ENCODE measurements at places on chromosomes 12 and 14.

- DNase-seq: no peak
Observed at GRCh38 chr14:68033336-68033932, 213.9 kb downstream of the RAD51B start.

DNA sequence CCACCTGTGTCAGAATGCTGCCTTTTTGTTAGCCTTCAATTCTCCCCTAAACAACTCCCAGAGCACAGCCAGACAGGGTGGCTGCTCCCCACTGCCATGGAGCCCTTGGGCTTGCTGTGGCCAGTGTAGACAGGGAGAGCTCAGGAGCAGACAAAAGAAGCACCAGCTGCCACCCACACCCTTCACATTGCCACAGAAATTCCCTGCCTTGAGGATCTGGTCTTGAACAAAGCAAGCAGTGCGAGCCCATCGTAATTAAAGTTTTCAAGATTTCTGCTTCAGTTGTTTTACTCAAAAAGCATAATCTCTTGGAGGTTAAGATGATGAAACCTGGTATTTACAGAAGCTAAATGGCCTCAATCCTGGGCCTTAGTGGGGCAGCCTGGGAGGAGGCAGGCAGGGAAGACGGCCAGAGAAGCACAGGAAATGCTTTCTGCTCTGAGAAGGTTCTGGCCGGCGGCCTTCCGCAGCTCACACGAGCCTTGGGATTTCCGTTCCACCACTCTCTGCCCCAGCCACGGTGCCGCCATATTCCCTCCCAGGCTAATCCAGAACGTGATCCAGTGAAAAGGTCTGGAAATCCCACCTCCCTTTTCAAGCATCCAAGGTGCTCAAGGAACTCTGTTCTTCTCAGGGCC, 535.2 kb downstream of the BCL11B start:
- no peak for DNase-seq

- no peak for DNase-seq
Observed at GRCh38 chr14:102583726-102584125, 8.7 kb upstream of the RCOR1 start.

DNA sequence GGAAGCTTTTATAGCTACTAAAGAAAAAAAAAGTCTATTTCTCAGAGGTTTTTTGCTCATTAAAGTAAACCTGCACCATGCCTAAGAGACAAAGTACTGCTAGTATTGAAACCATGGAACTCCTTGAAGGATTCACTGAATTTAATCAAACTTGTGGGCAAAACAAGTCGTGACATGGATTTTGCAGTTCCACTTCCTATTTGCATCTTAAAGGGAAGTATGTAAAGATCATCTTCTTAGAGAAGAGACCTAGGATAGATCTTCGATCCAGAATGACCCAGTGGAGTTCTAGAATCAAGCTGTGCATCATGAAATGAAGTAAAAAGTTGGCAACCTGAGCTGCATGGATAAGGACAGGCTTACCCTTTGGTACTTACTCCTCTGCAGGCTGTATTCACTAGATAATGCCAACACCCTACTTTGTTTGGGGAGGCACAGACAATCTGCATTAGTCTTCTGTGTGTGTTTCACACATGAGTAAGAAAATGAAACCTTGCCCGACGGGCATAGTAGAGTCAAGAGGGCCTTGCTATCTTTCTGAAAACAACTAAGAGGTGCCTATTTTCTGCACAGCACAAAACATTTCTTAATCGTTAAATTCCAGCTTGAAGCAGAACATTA, 1.9 kb downstream of the GNG2 start:
- DNase-seq: no peak

- no peak for DNase-seq
Observed at GRCh38 chr12:6266971-6267721, 43.3 kb upstream of the PLEKHG6 start.

DNA sequence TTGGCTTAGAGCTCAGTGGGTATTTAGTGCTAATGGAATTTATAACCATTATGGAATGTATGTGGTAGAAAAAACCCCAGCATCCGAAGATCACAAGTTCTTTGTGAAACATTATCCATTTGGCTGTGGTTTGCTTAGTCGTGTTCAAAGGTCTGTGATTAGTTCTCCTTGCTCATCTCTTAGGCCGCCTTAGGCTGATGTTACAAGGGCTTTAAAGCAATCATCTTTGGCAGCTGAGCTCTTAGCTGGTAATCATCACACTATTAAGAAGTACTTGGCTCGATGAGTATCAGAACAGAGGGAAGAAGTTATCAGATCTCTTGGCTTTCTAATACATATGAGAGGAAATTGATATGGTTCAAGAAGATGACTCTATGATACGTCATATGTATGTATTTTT, 124.1 kb upstream of the E2F7 start:
- DNase-seq: no peak

DNA sequence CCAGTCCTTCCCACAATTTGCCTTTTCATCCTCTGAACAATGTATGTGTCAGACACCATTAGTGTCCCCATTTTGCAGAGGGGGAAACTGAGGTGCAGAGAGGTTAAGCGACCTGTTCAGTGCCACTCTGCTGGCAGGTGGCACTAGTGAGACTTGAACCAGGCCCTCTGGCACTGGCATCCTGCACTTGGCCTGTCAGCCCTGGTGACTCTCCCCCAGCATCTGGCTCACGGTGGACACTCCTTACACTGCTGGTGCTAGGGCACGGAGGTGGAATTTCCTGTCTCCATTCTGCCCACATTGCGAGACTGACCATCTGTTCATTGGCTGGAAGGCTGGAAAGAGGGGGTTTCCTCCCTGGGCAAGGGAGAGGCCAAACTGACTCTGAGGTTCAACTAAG, 48.7 kb downstream of the CCNK start:
- DNase-seq: no peak

- no peak for DNase-seq
Observed at GRCh38 chr12:40227447-40227846, 2.6 kb downstream of the LRRK2 start.

DNA sequence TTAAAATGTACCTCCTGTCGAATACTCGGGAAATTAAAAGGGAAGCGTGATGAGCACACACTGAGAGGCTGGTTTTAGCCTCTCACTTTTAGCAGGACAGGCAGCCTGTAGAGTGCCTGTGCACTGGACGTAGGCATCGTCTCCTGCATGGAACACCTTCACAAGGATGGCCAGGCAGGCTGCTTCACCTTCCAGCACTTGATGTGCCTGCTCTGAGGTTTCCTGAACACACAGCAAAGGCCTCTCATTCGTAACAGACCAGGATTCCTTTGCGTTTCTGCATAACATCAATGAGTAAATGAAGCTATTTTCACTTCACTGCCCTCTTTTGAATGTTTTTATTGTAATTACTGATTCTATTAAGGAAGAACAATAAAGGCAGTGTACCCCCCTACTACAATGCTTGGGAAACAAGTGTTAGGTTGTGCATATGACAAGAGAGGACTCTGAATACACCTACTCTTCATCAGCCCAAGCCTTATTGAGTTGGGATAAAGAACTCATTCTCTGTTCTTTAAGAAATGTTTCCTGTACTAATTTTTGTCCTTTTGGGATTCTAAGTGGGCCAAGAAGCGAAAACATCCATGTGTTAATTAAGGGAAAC, 1077.6 kb upstream of the FOXG1 start:
- DNase-seq: no peak

DNA sequence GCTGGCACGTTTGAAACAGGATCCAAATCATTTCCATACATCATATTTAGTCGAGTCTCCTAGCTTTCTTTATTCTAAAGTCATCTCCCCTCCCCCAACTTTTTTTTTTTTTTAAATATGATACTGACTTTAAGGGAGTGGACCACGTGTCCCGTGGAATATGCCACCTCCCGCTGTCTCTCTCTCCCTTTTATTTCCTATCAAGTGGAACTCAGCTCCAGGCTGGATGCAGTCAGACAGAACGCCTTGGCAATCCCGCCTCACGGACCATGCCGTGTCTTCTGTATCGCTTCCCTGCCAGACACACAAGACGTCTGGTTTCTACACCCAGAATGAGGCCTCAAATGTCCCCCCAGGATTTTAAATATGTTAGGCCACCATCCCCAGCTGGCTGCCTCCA, 21.2 kb downstream of the BCL7A start:
- no peak for DNase-seq

- no peak for DNase-seq
Observed at GRCh38 chr12:61911113-61911512, 349.1 kb upstream of the USP15 start.

DNA sequence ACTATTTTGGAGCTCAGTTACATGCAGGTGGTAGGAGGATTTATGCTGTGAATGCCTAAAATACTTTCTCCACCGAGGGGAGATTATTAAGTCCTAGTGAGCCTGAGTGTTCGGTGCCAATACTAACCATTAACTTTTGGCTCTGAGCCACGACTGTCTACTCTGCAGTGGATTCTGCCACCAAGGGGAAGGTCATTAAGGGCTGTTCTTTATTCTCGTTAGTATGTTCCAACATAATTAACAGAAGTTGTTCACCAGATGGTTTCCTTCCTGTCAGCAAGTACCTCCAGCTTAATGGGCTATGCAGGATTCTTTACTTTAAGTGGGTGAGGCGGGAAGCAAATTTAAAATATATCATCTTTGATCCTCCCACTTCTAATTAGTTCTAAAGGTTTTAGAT, 326.3 kb downstream of the BMP4 start:
- DNase-seq: no peak

GRCh38 chr12:4386801-4387200, 7.3 kb upstream of the FGF23 start:
- no peak for DNase-seq

- no peak for DNase-seq
Observed at GRCh38 chr12:124217508-124218242, 77.2 kb upstream of the RFLNA start.

GRCh38 chr12:127149226-127149964, 1117.6 kb upstream of the TMEM132C start:
- DNase-seq: no peak

DNA sequence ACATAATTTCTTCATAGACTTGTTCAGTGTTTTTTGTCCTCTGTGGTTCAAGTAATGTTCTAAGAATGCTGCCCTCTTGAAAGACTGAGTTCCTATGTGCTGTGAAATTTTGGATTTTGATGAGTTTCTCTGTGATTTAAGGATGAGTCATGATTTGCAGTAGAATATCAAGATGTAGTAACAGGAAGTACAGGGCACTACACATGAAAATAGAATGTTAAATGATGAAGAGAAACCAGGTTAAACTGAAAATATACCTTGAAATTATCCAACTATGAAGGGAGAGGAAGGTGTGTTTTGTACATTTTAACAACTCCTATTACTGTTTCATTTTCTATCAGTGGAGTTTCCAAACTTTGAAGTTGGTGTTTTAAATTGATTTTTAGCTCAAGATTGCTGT, 4.8 kb downstream of the ELK3 start:
- DNase-seq: no peak

DNA sequence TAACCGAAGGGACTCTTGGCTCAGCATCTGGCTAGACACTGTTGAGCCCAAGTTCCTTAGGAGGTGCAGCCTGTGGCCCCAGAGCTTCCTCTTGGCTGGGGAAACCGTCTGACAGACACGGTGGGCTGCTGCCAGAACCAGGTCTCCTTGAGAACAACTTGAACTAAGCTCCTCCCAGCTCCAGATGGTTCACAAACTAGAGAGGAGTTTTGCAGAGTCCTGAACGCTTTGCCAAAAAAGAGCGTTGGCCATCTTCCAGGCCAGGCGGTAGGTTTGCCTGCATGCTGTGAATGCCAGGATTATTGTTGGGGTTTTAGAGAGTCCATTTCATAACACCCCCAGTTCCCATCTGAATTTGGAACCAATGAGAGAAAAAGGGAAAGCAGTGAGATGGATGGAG, 399.8 kb downstream of the RGS6 start:
- DNase-seq: no peak

- DNase-seq: no peak
Observed at GRCh38 chr14:100290607-100291304, 15.5 kb downstream of the SLC25A29 start.

GRCh38 chr12:57166971-57167371, 19.6 kb upstream of the LRP1-AS start:
- no peak for DNase-seq

GRCh38 chr12:70251226-70251625, 8.0 kb downstream of the CNOT2 start:
- DNase-seq: no peak

DNA sequence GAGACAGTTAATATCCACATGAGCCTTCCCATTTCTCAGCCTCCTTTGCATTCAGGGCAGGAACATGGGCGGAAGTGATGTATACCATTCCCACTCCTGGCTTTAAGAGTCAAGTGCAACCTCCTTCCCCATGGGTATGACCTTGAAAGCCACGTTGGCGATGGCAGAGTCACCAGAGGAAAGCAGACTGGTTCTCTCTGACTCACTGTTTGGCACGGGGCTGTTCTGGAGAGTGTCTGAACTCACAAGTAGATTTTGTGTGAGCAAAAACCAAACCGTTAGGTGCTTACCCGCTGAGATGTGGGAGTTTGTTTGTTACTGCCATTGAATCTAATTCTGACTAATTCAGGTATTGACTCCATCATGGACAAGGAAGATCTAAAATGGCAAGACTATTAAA, 36.7 kb upstream of the PZP start:
- DNase-seq: no peak

GRCh38 chr12:109596418-109597244, 23.0 kb downstream of the MVK start:
- DNase-seq: no peak

Measured in HL-60 (cell line).